ENCODE measurements at places on chromosomes 12 and 14. TPM values are rescaled to one million over a fixed set of nuclear protein-coding genes. Genes with fewer than 3 reads are reported as not detected.

DNA sequence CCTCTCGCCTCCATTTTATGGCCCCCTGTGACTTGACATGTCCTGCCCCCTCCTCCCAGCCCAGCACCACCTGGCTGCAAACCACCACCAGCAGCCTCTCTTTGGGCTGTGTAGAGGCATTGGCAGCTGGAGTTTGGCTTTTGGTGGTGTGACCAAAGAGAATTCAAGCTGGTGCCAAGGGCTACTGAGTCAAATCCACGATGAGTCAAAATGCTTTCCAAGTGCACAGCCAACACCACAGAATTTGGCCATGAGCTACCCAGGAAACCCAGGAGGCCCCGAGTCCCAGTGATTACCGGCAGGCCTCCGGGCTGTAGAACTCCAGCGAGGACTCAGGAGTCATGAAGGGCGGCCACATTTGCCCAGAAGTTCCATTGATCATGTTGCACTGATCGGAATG is 53.8 kb downstream of the SCARB1 start:
- no peak for DNase-seq

DNA sequence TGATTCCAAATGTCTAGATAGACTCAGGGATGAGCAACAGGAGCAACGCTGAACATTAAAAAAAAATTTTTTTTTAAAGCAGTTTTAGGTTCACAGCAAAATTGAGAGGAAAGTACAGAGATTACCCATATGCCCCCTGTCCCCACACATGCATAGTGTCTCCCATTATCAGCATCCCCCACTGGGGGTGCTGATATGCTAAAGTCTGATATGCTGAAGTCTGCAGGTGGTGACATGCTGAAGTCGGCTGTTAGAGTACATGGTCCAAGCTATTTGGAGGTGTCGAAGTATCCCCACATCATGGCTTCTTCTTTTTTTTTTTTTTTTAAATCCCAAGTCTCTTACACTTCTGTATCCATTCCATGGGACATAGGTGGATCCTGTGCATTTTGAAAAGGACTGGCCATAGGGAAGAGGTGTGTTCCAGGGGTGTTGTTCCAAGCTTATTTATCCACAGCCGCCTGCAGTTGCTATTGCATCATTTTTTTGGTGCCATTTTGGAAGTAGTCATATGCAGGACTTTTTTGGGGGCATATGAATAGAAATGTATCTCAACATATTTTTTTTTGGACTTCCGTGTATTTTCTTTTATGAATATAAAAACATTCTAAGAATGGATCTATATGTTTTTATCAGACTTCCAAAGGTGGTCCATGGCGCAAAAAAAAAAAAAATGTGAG is 19.0 kb upstream of the MIS18BP1 start:
- no peak for DNase-seq

TPH2 gene
- total RNA-seq, result not detected

DNA sequence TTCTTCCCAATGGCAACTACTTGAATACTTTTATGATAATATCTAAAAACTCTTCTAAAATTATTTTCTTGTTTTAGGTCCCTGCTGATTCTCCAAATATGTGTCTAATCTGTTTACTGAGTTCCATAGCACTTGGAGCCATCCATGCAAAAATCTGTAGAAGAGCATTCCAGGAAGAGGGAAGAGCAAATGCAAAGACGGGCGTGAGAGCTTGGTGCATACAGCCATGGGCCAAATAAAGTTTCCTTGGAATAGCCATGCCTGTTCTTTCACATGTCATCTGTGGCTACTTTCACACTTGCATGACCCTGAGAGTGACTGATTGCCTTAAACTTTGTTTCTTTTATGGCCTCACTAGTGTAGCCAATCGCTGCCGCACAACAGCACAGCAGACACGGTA is 13.0 kb upstream of the EGLN3 start:
- no peak for DNase-seq

- no peak for DNase-seq
Measured at GRCh38 chr14:96198430-96199130, 6.1 kb upstream of the BDKRB2 start.

DNA sequence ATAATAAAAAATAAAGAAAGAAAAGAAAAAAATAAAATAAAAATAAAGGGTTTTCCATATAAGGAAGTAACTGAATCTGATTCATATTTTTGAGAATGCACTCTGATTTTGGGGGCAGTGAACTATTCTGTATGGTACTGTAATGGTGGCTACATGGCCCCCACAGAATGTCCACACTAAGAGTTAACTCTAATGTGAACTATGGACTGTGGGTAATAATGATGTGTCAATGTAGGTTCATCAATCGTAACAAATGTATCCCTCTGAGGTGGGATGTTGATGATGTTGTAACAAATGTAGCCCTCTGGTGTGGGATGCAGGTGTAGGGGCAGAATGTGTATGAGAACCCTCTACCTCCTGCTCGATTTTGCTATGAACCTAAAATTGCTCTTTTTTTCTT is 13.8 kb downstream of the KRT8 start:
- DNase-seq, result no peak

GRCh38 chr14:24911324-24912109 is 138.4 kb downstream of the STXBP6 start:
- DNase-seq, result no peak

GRCh38 chr12:116821291-116821690 is 60.0 kb downstream of the HRK start:
- DNase-seq, result no peak

HOTAIR gene
- 0.53 TPM for total RNA-seq

- no peak for DNase-seq
Measured at GRCh38 chr12:57737467-57738460, 778 bp downstream of the AGAP2 start.

All from psoas muscle (tissue), 8 donors.